ENCODE measurements at places on chromosomes 11 and 22. TPM values are rescaled to one million over a fixed set of nuclear protein-coding genes. Genes with fewer than 3 reads are reported as not detected.

The CCDC87 gene
- total RNA-seq, result not detected

The MRGPRX4 gene
- not detected for total RNA-seq

The SLC22A6 gene
- total RNA-seq, result not detected

The GAL3ST1 gene
- total RNA-seq, result not detected

The EHF gene
- total RNA-seq, result not detected

The AMOTL1 gene
- total RNA-seq, result 44.1 TPM

The WBP2NL gene
- total RNA-seq, result not detected
